ENCODE measurements at places on chromosomes 3 and 15.

DNA sequence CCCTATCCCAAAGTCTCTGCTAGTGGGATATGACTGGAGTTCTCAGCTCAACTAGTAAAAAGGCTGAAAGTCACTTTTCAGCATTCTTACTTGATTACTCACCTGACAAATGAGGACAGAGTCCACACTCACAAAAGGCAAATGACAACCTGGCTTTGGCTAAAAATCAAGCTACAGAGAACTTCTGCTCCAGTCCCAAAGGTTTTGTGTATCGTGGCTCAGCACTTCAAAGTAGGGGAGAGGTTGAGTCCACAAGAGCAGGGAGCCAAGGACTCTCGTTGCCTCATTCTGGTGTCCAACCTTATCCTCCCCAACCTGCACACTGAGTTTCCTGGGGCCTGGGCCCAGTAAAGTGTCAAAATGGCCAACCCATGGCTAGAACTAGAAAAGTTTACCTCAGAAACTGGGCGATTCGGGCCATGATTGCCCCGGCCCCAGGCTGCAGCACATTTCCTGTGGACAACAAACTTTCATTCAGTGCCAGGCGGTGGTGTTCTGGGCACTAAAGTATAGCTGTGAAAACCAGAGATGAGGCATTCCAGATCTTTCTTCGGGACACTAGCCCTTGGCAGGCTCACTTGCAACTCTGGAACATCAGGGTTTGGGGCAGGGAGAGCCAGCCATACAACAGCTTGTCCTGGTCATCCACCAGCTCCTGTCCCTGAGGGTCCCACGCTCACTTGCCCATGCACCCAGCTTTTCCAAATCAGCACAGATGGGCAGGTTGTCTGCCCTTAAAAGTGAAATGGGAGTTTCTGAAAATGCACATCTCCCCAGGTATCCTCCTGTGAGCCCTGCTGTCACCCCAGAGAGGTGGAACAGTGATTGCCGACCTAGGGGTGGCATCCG is 3.1 kb downstream of the ACAA1 start:
- no peak for DNase-seq

DNA sequence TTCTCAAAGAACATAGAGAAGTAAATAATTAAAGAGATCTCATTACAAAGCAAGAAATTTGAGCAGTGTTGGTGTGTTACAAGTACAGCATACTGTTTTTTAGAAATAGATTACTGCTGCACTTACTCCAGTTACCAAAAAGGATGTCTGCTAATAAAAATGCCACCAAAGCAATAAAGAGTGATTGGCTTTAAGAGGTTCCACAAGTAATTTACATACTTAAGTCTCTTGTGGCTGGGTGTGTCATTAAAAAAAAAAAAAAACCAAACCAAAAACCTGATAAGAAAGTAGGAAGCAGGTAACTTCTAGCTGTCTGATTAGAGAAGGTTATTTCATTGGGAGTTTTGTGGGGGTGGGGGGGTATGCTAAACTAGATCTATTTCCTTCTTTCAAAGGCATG is 15.2 kb downstream of the RAB11A start:
- DNase-seq: no peak

DNA sequence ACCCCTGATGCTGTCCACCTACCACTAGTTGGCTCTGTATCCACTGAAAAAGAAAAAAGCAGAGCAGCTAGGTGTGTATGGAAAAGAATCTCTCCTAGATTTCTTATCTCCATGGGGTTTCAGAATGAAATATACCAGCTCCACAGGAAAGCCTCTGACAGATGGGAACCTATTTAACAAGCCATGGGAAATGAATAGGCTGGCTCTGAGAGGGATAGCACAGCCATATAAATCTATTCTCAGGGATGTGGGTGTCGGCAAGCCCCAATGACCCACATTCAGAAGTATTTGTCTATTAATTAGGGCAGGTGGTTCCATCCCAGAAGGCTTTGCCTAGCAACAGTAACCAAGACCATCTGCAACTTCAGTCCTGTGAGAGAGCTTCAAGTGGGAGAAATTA is 694.1 kb downstream of the AGBL1 start:
- no peak for DNase-seq

DNA sequence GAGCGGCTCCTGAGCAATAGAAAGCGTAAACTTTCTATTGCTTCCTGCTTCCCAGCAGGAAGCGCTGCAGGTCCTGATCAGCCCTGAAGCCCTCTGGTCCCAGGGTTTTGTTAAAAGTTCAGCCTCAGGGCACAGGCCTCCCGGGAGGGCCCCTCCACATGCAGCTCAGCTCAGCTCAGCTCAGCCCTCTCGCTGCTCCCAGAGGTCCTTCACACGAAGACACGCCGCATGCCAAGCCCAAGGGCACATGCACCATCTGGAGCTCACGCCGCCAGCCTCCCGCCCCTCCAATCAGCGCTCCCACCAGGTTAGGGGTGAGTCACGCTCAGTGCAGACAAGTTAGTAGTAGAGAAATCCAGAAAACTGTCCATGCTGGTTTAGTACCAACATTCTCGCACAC is 12.7 kb downstream of the TKT start:
- DNase-seq: no peak

- DNase-seq: no peak
These were observed 93.8 kb upstream of the KBTBD8 start for GRCh38 chr3:66904336-66904735.

- DNase-seq: no peak
These were observed 84.1 kb downstream of the LRIG1 start for GRCh38 chr3:66416556-66417304.

- DNase-seq: no peak
These were observed 218.0 kb downstream of the ZBBX start for GRCh38 chr3:167162083-167162482.

DNA sequence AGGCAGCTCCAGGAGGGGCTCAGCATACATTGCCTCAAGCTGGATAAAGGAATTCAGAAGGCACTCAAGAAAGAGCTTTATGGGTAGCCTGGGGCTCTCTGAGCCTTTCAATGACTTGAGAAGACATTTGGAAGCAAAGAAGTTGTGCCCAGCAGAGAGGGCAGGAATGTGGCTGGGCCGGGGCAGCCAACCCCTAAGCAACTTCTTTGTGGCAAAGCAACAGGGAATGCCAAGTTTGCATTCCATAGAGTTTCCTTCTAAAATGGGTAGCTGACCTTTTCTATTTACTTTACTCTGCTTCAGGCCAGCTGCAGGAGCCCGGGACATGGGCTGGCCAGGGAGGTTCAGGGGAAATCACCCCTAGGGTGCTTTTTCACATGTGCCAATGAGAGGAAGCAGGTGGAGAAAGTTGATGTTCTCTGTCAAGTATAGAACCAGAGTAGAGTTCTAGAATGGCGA is 45.6 kb downstream of the CCDC12 start:
- no peak for DNase-seq

DNA sequence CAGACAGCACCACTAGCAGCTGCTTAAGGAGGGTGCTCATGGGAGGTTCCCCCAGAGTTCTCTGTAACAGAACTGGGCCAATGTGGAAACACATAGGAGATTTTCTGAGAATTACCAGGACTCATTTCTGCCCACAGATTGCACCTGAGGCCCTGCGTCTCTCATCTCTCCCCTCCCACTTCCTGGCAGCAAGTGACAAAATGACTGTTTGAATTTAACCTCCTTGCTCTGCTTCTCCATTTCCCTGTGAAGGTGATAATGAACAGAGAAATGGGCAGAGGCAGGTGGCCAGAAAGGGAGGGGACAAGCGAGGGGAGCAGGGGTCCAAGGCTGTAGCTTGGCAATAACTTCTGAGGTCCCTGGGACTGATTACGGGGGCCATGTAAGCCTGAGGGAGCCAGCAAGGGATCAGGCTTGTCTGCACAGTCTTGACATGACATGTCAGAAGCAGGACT is 8.0 kb downstream of the EPHB1 start:
- DNase-seq: no peak

GRCh38 chr15:94417501-94418293 is 186.3 kb downstream of the MCTP2 start:
- no peak for DNase-seq

DNA sequence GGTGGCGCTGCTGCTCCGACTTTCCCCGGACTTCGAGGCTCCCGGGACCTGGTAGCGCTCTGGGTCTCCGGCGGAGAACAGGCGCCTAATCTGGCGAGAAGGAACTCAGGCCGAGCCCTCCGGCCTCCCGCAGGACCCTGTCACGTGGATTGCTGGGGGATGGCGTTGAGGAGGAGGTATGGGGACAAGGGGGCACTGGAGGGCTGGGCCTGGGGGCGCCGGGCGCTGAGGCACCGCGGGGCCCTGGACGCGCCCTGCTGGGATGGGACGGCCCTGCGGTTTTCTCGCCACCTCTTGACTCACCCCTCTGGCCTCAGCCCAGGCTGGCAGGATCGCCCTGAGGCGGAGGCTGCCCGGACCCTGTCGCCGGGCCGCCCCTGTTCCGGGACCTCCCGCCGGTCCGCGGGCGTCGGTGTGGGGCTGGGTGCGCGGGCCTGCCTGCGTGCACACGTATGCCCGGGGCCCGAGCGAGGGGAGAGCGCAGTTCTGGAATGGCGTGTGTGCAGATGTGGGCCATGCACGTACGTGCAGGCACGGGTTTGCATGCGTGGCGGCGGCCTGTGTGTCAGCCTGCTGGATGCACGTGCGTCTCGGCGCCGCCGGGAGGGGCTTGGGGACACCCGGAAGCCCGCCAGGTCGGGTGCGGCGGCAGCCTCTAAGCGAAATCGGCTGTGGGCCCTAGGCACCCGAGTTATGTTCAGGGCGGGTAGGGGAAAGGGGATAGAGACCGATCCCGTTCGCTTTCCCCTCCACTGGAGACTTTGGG is 752 bp downstream of the C15orf39 start:
- peak; percentile 91 for DNase-seq

- no peak for DNase-seq
These were observed 46.7 kb downstream of the CD200R1L start for GRCh38 chr3:112799946-112800345.

DNA sequence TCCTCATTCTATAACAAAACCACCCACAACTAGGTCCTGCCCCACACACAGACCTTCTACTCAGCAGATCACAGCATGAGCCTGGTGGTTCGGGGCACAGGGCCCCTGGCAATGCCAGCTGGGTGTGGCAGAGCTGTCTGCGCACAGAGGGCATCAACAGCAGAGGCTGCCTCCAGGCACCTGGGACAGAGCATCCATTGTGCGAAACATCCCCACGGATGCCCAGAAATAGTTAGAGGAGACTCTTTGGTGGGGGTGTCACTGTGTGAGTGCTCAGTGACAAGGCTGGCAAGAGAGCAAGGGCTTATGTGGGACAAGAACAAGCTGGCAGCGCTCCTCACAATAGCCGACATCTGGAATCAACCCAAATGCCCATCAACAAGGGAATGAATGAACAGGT is 487.4 kb upstream of the PROK2 start:
- DNase-seq: no peak

DNA sequence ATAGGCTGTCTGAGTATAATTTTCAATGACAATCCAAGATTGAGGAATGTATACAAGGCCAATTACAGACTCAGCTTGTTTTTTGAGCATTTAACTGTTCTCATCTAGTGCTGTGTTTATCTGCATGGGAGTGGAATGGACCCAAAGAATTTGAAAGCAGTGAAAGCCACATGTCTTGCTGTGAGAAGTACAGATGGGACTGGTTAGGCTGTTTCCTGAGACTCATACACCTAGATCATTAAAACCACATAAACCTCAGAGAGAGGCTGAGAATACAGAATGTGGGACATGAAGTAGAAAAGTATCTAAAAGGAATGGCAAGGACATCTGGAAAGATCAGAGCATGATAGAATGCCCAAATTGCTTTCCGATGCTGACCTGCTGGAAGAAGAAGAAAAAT is 224.6 kb downstream of the NLGN1 start:
- DNase-seq: no peak

- DNase-seq: peak; percentile 69
These were observed 35.3 kb downstream of the TLE3 start for GRCh38 chr15:70062321-70062956.

- peak; percentile 79 for DNase-seq
These were observed 1.1 kb upstream of the IGF1R start for GRCh38 chr15:98647026-98647773.

DNA sequence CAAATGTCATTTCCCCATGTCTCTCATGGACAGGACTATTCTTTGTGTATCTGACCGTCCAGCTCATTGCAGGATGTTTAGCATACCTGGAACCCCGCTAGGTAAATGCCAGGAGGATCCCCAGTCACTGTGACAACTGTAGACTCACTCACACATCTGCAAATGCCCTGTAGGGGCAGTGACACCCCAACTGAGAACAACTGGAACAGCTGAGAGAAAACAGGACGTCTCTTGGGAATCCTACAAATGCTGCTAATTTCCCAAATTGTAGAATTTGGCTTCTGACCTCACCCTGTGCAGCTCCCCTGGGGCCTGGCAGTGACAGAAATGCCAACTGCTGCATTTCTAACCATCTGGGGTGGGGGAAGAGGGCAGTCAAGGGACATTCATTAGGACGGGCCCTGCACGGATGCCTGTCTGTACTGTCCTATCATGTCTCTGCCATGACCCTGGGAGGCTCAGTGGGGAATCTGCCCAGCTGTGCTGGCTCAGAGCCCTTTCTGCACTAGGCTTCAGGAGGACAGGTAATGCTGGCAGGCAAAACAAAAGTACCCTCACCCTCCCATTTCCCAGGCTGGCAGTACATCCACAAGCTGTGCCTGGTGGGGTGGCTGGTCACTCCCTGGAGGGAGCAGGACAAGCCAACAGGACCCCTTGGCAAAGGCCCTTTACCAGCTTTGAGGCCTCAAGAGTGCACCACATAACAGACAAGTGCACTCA is 30.4 kb downstream of the RAB6B start:
- no peak for DNase-seq

- DNase-seq: no peak
These were observed 27.0 kb downstream of the TM2D3 start for GRCh38 chr15:101625184-101625583.

DNA sequence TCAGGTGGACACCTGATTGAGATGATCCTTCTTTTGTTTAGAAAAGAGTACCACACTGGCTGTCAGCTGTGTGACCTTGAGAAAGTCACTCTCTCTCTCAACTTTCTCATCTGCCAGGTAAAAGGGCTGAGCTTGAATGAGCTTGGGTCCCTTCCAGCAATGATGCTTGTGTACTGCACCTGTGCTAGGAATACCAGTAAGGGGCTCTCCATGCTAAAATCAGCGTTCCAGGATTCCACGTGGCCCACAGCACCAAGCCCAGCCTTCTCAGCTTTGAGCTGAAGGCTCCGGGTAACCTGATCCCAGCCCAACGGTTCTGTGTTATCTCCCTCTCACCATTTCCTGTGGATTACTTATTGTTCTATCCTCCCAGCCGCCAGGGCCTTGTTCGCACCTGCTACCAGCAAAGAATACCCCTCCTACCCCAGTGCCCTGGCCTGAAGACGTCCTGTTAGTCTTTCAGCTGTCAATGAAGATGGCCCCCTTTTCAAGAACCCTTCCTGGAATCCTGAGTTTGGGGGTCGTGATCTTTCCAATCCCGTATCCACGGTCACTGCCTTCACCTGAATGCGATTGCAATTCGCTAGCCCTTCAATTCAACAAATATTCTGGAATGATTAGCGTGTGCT is 54.2 kb upstream of the CGNL1 start:
- no peak for DNase-seq

- DNase-seq: no peak
These were observed 12.4 kb upstream of the LTF start for GRCh38 chr3:46477145-46477544.

- DNase-seq: no peak
These were observed 14.9 kb downstream of the C3orf33 start for GRCh38 chr3:155791190-155791589.

- no peak for DNase-seq
These were observed 286.5 kb downstream of the SQOR start for GRCh38 chr15:45921376-45921775.

- DNase-seq: no peak
These were observed 15.5 kb downstream of the ACAA1 start for GRCh38 chr3:38121451-38121831.

Data from heart left ventricle (tissue), 16 donors.